ENCODE measurements at places on chromosomes 7 and 10. TPM values are rescaled to one million over a fixed set of nuclear protein-coding genes. Genes with fewer than 3 reads are reported as not detected.

- peak; percentile 28 for DNase-seq
Observed at GRCh38 chr10:132943058-132943790, 854 bp upstream of the CFAP46 start.

Gene MYOZ1
- total RNA-seq, result 0.32 TPM

DNA sequence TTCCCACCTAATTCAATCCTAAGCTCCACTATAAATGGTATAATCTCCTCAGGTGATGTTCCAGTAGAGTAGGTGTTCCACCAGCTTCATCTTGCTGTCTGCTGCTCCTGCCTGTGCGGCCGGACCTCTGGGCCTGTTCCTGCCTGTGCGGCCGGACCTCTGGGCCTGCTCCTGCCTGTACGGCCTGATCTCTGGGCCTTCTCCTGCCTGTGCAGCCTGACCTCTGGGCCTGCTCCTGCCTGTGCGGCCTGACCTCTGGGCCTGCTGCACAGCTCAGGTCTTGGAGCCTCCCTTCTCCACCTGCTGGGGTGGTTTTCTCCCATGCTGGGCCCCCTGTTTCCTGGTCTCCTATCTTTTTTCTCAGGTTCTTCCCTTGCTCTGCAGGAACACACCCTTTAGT, 117.8 kb downstream of the USP6NL start:
- DNase-seq, result no peak

GRCh38 chr7:151802469-151802846, 74.5 kb downstream of the PRKAG2 start:
- no peak for DNase-seq

DNA sequence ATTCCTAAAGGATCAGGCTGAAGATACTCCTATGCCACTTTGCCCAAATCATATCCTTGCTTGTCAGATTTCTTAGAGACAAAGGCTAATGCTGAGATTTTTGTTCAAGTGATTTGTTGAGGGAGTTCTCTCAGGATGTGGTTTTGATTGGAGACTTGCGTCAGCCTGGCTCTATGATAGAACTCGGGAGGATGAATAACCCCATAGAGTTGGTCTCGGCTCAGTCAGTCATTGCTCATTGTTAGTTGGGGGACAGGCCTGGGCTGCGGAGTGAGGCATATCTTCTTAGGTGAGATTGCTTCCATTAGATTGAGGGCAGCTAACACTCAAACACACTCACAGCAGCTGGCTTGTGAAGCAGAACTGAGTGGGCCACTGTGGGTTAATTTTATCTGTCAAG, 203.4 kb downstream of the KIF20B start:
- no peak for DNase-seq

Gene PRRT4
- total RNA-seq, result 1.6 TPM

Gene EGR2
- 0.55 TPM for total RNA-seq
